ENCODE measurements at places on chromosomes 11 and 22.

DNA sequence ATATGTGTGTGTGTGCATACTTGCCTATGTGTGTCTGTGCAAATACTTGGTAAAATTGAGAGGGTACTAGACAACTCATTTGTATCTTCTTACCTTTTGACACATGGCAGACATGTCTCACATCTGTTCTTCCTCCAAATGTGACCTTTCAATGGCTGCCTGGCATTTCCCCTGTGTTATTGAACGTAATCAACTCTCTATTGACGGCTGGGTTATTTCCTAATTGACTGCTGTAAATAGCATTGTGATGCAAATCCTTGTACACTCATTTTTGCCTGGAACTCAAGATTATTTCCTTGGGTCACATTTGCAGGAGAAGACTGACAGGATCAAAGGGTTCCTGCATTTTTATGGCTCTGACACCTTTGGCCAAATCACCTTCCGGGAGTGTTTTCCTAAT lies 37.4 kb downstream of the KCNQ1 start:
- DNase-seq = no peak

- no peak for DNase-seq
These were observed 96.1 kb downstream of the SYT9 start for GRCh38 chr11:7347611-7348431.

- no peak for DNase-seq
These were observed 368 bp upstream of the CHORDC1 start for GRCh38 chr11:90223248-90223585.

GRCh38 chr11:62676698-62677097 lies 2.2 kb downstream of the UBXN1 start:
- DNase-seq = no peak

DNA sequence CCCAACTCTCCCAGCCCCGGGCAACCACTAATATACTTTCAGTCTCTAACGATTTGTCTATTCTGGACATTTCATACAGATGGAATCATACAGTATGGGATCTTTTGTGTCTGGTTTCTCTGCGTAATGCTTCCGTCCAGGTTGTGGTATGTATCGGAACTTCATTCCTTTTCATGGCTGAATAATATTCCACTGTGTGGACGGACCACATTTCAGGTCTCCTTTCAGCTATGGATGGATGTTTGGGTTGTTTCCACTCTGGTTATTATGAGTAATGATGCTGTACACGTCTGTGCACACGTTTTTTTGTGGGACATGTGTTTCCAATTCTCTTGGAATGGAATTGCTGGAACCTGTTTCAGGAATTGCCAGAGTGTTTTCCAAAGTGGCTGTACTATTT lies 17.4 kb upstream of the CPT1A start:
- DNase-seq = no peak

DNA sequence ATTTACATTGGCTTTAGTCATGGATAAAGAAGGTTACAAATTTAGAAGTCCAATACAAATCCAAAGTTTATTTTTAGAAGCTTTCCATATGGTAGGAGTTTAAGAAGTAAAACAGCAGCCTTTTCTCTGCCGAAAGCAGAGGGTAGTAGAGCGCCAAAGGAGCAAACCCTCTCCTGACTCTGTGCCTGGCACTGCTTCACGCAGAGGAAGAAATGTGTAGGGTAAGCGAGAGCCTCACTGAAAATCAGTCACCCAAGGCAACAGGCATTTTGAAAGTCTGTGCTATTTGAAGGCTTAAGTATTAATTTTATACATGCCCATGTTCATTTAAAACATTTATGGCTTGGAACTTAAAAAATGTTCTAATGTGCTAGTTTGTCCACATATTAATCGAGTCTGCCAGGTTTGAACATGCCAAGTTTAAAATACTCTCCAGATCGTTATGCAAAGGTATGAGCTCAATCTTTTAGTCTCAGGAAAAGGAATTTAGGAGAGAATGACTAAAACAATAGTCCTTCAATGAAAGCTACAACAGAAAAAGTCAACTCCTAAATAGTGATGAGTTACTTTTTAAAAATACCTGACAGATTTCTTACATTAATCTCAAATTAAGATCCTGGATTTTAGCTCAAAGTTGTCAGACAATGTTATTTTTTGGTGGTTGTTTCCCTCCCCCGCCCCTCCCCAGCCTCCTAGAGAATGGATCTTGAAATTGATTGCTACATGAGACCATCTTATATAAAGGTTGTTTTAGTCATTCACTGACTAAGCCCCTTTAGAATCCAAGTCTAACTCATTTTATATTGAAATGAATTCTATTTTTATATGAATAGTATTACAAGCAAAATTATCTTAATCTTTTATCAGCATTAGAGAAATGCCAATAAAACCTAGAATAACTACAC lies 38.7 kb downstream of the MRTFA start:
- peak; percentile 71 for DNase-seq

DNA sequence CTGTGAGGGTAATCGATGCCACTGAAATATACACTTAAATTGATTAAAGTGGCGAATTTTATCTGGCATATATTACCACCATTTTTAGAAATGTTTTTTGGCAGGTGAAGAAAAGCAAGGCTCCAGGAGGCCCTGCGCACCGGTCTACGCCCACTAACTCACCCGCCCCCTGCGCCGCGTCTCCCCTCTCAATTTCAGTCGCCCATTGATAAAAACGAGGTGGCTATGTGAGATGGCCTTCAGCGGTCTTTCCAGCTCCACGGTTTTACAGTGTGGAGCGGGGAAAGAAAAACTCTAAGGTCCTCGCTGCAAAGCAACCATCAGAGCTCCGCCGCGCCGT lies 602 bp upstream of the AQP11 start:
- DNase-seq = no peak

All from adipocyte (in vitro differentiated cells).